ENCODE measurements at places on chromosomes 5 and 9.

- DNase-seq: no peak
These were observed 18.3 kb downstream of the BRD3OS start for GRCh38 chr9:134043531-134043988.

GRCh38 chr9:16918920-16919319 lies 48.5 kb upstream of the BNC2 start:
- DNase-seq: no peak

DNA sequence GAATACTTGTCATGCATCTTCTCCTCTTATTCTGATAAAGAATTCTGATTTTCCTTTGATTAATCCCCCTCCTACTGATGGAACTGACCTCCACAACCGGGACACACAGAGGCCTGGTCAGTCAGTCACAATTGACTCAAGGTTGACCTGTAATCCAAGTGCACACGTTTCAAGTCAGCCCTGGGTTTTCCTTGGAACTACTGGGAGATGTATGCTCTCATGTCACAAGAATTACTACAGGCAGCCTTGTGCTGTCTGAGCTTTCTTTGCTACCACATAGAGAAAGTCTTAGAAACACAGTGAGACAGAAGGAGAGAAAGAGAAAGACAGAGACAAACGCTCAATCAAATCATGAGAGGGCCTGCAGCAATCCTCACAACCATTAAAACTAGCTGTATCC lies 345.8 kb downstream of the PDE4D start:
- no peak for DNase-seq

DNA sequence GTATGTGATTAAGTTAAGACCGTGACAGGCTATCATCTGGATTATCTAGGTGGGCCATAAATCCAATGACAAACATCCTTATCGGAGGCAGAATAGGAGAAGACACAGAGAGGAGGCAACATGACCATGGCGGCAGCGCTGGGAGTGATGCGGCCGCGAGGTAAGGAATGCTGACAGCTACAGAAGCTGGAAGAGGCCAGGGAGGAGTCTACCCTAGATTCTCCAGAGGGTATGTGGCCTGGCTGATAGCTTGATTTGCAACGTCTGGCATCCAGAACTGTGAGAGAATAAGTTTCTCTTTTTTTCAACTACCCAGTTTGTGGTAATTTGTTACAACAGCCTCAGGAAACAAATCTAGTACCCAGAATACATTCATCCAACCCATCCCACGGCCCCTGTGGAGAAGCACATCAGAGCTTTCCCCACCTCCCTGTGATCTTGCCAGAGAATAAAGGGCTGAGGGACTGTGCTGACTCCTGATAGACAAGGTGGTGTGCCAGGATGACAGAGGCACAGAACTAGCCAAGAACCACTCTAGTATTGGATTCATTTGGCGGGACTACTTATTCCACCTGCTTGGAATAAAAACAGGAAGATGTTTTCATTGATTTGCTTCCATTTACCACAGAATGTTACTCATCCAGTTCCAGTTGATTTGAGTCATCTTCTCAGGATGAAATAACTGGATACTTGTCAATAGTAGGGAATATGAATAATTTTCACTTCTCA lies 187.4 kb downstream of the MAN2A1 start:
- no peak for DNase-seq

GRCh38 chr5:150245808-150246207 lies 43.8 kb downstream of the CAMK2A start:
- DNase-seq: no peak

DNA sequence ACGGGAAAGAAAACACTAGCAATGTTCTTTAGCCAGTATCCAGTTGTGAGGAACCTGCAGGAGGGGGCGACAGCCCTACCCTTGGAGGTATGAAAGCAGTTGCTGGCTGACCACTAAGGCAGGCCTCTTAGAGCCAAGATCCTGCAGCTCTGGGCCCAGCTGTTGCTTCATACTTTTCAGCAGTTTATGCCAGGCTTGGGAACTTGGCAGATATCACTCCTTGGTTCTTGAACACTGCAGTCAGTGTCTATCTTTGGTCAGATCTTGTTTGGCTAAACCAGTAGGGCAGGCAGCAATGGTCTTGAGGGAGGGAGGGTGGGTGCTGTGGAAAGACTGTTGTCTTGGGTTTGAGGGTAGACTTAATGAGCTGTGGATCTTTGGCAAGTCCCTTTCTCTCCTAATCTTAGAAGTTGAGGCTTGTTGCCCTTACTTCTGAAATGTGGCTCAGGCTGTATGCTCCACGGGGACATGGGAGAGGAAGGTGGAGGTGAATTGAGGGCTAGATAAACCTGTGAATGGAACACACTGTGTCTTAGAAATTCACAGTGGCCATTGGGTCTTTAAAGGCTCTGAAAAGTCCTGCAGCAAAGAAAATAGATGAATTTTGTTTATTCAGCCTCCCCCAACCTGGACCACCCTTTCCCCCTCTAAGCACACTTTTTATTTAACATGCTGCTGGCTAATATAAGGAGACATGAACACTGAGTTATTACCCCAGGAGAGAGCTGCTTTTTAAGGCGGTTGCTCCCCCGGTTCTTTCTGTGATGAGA lies 37.5 kb downstream of the ZNF618 start:
- DNase-seq: no peak

DNA sequence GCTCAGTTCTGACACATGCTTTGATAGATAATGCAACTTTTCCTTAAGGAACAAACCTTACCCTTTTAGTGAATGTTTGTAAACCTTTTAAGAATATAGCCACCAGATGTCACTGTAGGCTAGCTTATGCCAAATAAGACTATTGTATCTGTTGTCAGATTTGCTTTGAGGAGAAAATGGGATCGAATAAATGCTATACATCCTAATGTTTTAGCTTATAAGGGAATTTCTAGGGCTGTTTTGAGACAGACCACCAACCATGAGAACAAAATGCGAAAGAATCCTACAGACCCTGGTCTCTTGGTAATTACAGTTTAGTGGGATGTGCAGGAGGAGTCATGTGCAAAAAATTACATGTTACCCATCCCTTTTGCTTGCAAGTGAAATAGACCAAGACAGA lies 127.6 kb upstream of the NMUR2 start:
- peak; percentile 26 for DNase-seq

DNA sequence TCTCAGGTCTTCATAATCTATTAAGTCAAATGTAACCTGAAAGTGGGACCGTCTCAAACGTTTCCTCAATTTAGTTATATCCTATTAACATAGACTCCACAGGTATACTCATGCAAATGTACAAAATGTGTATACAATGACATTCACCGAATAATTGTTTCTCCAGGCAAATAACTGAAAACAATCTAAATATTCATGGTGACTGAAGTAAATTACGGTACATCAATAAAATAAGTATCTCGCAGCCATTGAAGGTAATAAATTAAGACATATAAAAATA lies 482 bp downstream of the IARS1 start:
- no peak for DNase-seq

- no peak for DNase-seq
These were observed 385.5 kb downstream of the GLIS3 start for GRCh38 chr9:3914416-3914815.

- DNase-seq: no peak
These were observed 411 bp upstream of the MAT2B start for GRCh38 chr5:163505049-163505367.

- DNase-seq: no peak
These were observed 124.5 kb upstream of the PRLR start for GRCh38 chr5:35354751-35355150.

GRCh38 chr5:140355546-140355945 lies 4.4 kb upstream of the SLC4A9 start:
- no peak for DNase-seq

Measured in NCI-H1930 (cell line).